ENCODE measurements at places on chromosomes 13 and 19.

GRCh38 chr13:40983725-40984667 is 35.1 kb downstream of the ELF1 start:
- peak; percentile 61 for DNase-seq

- DNase-seq, result no peak
These were observed 19.6 kb downstream of the KLF12 start for GRCh38 chr13:74114641-74115040.

DNA sequence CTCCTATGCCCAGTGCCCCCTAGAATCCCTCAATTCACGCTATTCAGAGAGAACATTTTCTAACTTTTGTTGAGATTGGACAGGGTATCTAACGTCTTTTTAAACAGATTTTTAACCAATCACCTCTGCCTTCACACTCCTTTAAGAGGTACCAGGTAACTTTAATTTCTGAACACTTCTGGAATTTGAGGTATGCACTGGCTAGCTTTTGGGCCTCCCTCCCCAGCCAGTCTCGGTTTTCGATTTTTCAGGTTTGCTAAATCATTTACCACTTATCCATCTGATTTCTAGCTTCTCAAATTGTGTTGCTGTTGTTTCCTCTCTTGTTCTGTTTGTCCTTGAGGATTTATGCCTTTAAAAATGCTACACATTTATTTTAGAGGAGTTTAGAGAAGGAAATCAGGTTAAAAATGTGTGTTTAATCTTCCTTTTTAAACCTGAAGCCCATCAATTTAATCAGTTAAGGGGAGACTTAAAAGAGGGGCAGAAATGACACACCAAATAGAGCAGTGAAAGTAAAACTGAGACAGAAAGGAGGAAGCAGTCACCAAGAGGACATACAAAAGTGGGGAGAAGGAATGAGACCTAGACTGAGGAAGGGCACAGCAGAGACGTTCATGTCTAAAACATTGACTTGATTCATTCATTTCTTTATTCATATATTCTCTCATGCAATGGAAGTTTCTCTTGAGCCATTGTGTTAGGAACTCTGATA is 139.6 kb upstream of the HTR2A start:
- DNase-seq, result no peak

GRCh38 chr19:45068041-45068440 is 8.2 kb downstream of the ZNF296 start:
- no peak for DNase-seq

DNA sequence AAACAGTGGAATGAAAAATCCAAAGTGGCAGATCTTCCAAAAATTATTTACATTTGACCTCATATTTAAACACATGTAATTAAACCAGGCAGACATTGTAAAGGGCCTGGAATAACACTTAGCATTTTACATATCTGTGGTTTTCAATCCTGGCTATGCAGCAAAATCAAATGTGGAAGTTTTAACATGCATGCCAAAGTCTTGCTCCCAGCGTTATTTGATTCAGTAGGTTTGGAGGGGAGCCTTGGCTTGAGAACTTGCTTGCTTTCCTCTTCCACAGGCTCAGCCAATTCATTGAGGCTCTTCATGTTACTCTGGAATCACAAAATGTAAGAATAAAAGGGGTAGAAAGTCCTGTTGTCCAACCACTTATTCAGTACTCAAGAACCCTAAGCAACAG is 42.5 kb upstream of the INTS6 start:
- no peak for DNase-seq

DNA sequence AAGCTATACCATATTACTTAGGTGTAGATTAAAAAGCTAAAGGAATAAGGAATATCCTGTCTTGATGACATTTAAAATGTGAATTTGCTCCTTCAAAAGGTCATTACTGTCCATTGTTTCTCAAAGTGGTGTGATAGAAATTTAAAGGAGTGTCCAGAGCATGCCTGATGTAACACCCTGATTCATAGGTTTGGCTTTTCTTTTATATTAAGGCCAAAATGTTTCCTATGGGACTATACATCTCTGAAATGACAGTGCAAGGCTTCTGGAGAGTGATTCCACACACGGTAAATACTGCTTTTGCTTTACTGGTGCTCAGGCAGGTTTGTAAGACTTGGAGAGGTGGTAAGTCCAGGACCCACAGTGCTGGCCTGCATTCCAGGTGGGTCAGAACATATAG is 289.9 kb downstream of the RFC3 start:
- no peak for DNase-seq
